DMS153 (cell line): ENCODE measurements at places on chromosomes 11 and 22.
A peak's percentile ranks its signal among the peaks of the same experiment; 100 is the strongest.

DNA sequence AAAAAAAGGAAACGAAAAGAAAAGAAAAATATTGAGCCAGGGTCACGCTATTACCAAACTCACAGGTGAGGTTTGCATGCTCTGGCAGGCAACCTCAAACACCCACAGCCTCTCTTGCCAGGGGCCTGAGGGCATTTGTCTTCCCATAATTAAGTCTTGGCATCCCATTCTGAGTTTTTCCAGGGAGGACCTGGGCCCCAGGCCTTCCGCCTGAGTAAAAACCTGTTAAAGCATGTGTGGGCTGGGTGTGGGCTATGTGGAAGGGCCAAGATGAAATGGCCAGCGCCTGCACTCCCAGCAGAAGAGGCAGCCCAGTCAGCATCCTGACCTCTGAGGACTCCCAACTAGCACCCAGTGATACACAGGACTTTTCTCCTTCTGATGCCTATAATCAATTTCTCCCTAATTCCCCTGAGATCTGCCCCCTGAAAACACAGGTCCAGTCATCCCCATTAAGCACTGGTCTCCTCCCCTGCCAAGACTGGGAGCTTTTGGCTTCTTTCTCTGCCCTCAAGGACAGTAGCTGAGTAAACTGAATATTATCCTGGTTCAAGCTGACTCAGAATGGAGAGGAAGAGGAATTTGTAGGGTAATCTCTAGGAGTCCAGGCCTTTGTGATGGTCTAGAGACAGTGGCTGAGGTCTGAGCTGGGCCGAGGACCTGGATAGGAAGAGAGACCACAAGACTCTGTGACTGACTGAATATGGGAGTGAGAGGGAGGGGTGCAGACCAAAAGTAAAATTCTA, 35.6 kb upstream of the ACER3 start:
- no peak for DNase-seq

- DNase-seq: no peak
These were observed 905.7 kb upstream of the TENM4 start for GRCh38 chr11:80346353-80347059.

- DNase-seq: no peak
These were observed 219.6 kb downstream of the C11orf87 start for GRCh38 chr11:109641549-109641948.

DNA sequence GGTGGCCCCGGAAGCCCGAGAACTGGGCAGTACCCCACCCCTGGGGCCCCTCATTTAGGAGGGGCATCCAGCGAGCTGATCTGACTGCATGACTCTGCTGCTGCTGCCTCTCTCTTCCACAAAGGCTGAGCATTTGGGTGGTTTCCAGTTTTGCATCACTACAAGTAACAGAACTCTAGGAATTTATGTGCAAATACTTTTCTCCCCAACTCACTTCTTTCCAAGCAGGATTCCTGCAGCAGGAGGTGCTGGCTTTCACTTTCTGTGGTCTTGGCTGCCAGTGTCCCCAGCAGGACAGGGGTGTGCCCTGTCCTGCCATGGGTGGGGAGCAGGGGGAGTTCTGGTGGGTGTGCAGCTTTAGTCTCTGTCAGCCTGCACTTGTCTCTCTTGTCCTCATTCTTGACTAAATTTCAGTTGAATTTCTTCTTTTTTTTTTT, 21.2 kb downstream of the UPB1 start:
- DNase-seq: no peak

- no peak for DNase-seq
These were observed 50.9 kb upstream of the UBASH3B start for GRCh38 chr11:122604621-122605020.

DNA sequence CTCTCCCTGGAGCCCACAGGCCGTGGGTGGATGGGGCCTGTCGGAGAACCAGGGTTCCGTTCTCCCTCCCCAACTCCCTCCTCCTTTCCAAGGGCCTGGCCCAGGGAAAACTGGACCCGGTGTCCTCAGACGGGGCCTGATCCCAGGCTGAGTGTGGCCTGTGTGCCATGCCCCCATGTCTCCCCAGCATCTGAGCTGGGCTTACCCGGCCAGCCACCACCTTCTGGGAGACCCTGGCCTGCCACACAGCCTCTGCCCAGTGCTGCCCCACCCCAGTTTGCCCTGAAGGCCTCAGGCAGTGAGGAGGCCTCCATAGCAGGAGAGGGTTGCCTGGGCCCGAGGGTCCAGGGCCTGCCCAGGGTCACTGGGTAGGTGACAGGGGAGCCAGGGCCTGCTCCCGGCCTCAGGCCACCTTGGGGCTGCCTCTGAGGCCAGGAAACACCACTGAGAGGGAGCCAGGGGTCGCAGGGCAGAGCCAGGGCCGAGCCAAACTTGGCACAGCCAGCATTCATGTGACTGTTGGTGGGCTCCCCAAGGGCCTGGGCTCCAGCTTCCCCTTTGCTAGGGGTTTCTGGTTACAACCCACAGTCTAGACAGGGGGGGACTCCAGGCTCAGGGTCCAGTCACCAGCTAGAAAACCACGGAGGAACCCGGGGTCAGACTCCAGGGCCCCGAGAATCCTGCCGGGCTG, 590 bp upstream of the IFITM10 start:
- no peak for DNase-seq

DNA sequence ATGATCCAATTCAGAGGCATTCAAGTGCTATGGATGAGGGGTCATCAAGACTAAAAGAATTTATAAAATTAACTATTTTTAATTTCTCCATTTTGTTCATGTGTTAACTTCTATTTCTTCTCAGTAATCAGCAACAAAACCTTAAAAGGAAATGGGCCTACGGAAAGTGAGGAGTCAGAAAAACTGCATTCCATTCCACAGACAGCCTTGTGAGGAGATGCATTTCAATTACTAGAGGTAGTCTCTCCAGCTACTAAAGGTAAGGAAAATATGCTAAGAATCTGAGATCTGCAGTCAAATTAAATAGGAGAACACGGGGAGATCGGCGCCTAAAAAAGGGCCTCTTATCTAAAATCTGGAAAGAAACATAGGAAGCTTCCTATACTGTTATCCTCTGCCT, 661.7 kb downstream of the DLG2 start:
- no peak for DNase-seq

GRCh38 chr22:20724676-20725454, 49.0 kb upstream of the SERPIND1 start:
- DNase-seq: no peak

GRCh38 chr11:58674609-58675008, 52.1 kb downstream of the CNTF start:
- DNase-seq: no peak

GRCh38 chr11:15370495-15371147, 255.9 kb downstream of the INSC start:
- DNase-seq: no peak

DNA sequence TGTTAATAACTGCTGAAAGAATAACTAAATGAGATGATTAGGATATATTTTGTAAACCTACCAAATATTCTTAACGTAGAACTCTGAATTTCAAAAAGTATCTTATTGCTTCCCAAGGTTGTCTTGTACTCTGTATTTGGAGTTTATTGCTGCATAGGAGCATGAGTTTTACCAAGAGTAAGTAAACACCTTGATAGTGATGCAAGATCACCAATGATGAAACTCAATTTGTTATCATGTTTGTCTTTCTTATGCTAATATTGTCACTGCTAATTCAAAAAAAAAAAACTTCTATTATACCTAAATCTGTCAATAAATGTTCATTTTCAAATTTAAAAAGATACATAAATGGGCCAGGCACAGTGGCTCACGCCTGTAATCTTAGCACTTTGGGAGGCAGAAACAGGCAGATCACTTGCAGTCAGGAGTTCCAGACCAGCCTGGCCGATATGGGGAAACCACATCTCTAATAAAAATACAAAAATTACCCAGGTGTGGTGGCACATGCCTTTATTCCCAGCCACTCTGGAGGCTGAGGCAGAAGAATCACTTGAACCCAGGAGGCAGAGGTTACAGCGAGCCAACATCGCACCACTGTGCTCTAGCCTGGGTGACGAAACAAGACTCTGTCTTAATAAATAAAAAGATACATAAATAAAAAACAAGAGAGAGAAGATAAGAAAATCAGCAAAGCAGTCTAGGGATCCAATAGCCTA, 23.4 kb upstream of the PLAAT2 start:
- DNase-seq: no peak

- peak; percentile 47 for DNase-seq
These were observed 494.5 kb upstream of the LARGE1 start for GRCh38 chr22:34414467-34415440.
